ENCODE measurements at places on chromosomes 3 and 15.

DNA sequence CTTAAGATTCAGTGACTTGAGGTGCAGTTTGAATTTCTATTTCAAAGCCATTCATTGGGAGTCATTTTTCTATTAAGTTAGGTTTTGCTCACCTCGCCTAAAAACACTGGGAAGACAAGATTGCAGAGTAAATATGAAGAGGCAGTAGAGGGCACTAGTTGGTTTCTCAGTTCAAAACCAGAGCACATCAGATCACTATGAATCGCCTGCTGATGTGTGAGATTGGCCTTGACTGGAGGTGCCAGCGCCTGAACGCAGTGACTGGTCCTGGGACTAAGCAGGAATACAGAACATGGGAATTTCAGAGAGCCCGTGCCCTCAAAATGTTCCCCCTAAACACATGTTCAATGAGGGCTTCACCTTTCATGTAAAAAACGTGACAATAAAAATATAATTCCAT is 229.0 kb downstream of the ITPR1 start:
- no peak for DNase-seq

GRCh38 chr3:157531301-157531660 is 28.1 kb upstream of the VEPH1 start:
- no peak for DNase-seq

GRCh38 chr3:112629425-112629824 is 11.5 kb downstream of the CCDC80 start:
- DNase-seq: no peak

- no peak for DNase-seq
Observed at GRCh38 chr15:40942337-40942854, 10.9 kb upstream of the CHAC1 start.

- no peak for DNase-seq
Observed at GRCh38 chr3:159732172-159733111, 256.2 kb upstream of the IL12A start.

GRCh38 chr15:78641102-78641748 is at the start of gene CHRNB4:
CHRNB4 (minus strand) TSS chr15:78641210; CDS start chr15:78641133, 77 bp downstream.
- no peak for DNase-seq

DNA sequence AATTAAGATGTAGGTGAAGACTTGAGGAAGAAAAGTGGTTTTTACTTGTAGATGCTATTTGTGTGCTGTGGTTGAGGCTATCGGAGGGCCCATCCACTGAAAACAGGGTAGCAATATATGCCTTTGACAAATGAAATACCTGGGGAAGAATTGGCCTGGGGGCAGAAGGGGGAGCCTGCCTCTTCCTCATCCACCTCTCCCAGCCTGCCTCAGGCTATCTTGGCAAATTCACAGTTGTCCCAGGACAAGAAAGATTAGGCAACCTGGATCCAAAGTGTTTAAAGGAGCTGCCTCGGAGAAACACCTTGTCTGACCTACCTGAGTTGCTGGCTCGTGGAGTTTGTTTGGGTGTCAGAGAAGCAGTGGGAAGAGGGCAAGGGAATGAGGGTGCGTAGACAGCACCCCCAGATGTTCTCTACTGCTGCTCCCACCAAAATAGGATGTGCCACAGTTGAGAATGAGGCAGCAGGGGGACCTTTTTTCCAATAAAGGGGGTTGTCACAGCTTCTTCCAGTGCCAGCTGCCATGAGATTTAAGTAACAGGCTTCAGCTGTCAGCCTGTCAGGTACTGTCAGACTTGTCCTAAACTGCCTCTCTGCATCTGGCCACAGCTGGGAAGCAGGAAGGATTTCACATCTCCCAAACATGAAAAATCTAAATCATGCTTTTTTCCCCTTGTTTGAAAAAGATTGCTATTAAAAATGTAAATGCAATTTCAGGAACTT is 9.2 kb downstream of the PLEKHO2 start:
- DNase-seq: no peak

DNA sequence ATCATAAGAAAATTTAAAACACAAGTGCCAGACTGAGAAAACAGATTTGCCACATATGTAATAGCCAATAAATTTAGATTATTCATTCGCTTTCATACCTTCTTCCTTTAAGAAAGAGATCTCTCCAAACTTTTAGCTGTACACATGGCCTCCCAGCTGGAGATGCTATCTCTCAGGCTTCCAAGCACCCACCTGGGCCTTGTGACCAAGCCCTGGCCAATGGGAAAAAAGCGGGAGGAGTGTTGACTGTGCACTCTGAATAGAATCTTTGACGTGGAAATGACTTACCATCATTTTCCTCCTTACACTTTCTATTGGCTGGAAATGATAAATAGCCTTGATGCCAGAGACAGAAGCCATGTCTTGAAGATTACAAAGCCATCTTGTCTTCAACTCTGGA is 1106.6 kb downstream of the TBL1XR1 start:
- DNase-seq: no peak

- DNase-seq: no peak
Observed at GRCh38 chr3:121997372-121997771, 24.7 kb downstream of the ILDR1 start.

DNA sequence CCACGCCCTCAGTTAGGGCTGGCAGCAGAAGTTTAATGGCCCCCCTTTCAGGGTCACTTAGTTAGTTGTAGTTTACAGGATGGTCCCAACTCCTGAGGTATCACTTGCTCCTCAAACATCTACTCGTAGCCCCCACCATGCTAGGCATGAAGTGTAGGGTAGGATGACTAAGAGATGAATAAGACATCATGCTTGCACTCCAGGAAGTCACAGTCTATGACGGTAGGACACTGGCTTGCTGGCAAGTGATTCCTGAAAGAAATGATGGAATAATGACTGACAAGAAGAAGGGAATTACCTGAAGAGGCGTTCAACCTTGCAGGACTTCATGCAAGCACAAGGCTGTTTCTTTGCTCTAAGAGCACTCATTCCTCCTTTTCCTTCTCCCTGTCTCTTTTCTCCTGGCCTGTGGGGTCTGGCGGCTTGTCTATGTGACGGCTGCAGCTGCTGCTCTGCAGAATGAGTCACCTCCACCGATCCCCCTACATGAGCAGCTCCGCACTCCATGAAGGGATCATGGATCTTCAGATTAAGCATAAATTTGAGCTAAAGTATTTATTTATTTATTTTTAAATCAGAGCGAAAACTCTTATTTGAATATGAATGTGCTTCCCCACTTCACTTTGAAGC is 82.9 kb upstream of the BOC start:
- no peak for DNase-seq

DNA sequence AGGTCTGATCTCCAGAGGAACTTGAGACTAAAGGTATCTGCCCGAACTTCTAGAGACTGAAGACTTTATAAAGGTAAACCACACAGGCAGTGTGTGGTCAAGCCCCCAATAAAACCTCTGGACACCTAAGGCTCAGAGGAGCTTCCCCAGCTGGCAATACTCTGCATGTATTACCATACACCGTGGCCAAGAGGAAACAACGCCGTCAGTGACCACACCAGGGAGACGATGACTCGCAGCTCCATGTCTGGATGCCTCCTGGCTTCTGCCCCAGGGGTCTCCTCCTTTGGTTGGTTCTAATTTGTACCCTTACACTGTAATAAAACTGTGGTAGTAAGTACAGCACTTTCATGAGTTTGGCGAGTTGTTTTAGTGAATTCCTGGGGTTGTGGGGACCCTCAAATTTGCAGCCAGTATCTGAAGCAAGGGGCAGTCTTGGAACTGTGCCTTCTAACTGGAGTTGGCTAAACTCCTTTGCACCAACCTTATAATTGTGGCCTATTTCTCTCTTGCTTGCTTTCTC is 32.1 kb upstream of the BCL2L10 start:
- no peak for DNase-seq

GRCh38 chr3:190865828-190866227 is 3.3 kb upstream of the GMNC start:
- DNase-seq: no peak

DNA sequence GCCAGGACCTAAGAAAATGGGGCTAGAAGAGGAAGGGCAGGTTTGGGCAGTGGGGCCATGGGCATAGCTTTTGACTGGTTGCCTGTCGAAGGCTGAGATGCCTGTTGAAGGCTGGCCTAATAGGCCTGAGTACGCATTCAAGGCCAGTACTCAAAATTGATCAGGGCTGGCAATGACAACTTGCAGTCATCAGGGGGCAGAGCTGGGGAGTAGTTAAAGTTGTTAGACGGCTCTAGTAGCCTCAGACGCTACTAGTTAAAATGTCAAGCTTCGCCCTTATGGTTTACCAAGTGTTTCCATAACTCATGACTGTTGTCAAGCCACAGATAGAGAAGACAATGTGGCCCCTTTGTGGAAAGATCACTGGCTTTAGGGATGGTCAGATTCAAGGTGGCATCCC is 28.7 kb downstream of the SPG21 start:
- DNase-seq: no peak

DNA sequence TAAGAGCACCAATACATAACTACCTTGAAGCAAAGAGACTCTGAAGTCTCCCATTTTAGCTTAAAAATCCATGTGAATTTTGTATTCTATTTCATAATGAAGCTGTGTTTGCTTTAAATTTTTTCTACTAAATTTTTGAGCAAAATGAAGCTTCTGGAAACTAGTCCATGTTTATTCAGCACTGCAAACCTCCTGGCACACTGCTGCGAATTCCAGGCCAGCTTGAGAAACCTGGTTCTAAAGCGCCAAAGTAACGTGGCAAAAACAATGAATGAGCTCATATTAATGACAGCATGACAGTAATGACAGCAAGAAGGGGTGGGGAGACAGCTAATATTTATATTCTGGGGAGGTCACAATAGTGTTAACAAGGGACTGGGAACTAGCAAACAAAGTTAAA is 25.7 kb downstream of the CEP152 start:
- DNase-seq: no peak

DNA sequence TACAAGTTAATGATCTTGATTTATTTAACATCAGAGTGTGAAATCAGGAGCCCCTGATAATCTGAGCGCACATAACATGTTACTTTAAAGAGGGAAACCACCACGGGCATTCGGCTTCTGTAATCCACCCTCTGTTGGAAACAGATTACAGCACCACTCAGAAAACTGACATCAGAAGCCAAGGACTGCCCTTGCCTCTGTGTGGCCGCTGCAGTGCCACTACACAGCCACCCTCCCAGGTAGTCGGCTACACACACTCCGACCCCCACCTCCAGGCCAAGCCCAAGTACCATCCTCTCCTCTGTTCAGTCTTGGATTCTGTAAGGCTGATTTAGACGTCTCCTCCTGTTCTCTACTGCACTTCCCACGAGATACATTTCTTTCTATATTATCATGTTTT is 251.7 kb downstream of the GABRB3 start:
- no peak for DNase-seq

DNA sequence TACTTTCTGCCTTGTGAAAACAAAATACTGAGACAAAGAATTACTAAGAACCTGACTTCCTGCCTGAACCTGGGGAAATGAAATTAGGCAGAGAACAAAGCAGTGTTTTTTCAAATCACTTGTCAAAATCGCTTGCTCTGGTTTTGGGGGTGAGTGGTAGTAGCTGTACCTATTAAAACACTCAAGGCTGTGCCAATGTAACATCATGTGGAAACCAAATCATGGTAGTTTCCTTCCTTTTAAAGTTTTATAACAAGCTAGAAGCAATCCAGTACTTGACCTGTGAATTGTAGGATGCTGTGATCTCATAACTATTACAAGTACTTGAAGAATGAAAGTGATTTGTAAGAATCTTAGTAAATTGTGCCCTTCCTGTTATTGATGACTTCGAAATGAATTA is 6.7 kb downstream of the CMTM8 start:
- no peak for DNase-seq
